NCI-H1092 treated with DMSO at 0.1 percent for 48 hours (cell line): ENCODE measurements at places on chromosomes 2 and 18.

DNA sequence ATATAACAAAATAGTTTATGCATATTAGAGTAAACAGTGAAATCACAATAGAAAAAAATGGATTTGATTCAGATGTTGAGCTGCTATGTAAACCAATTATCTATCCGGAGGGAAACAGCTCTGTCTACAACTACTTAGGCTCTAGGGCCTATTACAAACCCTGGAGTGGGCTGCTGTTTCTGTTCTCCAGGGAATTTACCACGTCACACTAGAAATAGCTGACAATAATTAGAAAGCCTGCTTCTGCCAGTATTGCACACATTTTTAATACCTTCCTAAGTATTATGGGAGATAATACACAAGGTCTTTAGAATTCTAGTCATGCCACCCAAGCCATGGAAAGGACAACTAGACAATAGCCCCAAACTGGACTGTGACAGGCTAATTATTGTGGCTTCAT lies 411.1 kb downstream of the FIGN start:
- peak; percentile 79 for DNase-seq

DNA sequence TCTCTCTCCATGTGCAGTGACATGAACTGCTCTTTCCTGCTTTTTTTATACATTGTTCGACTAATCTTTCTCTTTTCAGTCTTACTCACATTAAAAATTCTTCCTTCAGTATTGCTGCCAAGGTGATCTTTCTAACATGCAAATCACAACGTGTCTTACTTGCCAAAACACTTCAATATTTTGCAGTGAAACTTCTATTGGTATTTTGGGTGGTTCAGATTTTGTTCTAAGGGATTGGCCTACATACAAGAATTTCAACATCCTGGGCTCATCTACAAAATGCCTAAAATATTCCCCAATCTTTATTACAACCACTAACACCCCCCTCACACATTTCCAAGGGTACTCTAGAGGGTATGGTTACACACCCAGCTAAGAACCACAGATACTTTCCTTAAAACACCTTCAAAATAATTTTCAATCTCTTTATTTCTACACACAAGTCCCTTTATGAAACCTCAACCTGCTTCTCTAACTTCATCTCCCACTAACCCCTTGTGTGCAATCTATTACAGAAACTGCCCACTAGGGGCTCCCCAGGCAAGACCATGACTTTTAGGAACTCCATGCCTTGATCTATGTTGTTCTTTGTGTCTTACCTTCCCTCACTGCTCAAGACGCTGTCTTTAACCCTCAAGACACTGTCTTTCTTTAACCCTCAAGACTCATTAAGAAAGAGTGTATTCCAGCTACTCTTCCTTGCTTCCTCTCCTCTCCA lies 50.9 kb downstream of the COL3A1 start:
- DNase-seq: no peak

DNA sequence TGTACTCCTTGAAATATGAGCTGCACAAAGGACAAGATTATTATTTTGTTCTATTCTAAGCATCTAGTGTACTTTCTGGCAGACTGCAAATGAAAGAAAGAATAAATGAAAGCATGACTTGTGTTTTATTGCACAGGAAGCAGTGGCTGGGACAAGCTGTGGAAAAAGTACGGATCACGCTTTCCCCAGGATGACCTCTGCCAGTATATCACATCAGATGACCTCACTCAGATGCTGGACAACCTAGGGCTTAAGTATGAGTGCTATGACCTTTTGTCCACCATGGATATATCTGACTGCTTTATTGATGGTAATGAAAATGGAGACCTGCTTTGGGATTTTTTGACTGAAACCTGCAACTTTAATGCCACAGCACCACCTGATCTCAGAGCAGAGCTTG lies 49.4 kb downstream of the HNMT start:
- DNase-seq: no peak

GRCh38 chr2:65781756-65782155 lies 349.4 kb upstream of the SPRED2 start:
- no peak for DNase-seq

GRCh38 chr2:196259507-196260481 lies 88.4 kb upstream of the STK17B start:
- DNase-seq: no peak

GRCh38 chr2:168155046-168155445 lies 92.3 kb downstream of the STK39 start:
- DNase-seq: no peak

DNA sequence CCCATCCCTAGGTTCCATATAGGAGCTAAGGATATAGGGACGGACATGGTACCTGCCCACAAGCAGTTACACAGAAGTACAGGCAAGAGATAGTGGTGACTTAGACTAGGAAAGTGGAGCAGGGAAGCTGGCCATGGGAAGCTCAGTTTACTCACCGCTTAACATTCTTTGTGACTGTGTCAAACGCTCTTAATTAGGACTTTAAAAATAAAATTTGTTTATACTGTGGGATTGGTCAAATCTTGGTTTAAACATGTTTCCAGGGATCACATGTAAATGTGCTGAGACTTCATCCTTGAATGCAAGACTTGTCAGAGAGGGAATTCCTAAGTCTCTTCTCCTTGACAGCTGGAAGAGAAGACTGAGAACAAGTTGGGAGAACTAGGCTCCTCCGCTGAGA lies 107.3 kb downstream of the MTCL1 start:
- no peak for DNase-seq

- DNase-seq: no peak
Measured at GRCh38 chr2:231634951-231635875, 42.5 kb downstream of the TEX44 start.

DNA sequence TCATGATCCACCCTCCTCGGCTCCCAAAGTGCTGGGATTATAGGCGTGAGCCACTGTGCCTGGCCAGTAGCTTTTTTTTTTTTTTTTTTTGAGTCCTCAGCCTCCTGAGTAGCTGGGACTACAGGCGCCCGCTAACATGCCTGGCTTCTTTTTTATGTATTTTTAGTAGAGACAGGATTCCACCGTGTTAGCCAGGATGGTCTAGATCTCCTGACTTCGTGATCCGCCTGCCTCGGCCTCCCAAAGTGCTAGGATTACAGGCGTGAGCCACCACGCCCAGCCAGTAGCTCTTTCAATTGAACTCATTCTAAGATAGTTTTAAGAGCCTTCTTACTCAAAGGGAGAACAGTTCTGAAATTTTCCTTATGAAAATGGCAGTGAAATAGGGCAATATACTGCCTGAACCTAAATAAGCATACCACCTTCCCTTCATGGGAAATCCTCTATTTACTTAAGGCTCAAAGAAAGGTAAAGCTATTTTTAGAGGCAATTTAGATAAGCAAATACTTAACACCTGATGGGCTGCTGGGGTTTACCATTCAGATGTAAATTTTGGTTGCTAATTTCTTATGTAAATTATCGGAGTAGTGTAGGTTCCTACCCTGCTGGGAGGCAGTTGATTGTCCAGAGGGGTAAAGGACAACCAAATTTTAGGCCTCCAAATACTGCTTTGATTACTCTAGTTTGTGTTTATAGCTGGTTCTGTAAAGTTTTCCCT lies 144.7 kb downstream of the GREB1L start:
- no peak for DNase-seq

DNA sequence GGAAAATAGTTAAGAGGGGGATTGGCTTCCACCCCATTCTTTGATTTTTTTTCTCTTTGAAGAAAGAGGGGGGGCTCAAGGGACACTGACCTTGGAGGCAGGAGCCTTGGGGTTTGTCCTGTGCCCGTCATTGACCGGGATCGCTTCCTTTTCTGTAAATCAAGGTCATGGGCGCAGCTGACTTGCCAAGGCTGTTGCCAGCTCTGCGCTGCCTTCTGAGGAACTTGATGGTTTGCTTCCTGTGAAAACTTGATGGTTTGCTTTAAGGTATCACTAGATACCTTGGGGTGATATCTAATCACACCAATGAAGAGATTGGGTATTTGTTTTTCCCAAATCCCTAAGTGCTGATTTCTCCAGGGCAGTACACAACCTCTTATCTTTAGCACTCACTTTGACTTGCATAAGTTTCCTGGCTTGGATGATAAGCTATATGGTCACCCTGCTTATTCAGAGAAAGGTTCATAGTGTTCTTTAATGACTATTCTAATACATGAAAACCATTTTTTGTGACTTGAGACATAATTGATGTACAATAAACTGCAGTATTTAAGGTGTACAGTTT lies 56.0 kb downstream of the DGKD start:
- no peak for DNase-seq

DNA sequence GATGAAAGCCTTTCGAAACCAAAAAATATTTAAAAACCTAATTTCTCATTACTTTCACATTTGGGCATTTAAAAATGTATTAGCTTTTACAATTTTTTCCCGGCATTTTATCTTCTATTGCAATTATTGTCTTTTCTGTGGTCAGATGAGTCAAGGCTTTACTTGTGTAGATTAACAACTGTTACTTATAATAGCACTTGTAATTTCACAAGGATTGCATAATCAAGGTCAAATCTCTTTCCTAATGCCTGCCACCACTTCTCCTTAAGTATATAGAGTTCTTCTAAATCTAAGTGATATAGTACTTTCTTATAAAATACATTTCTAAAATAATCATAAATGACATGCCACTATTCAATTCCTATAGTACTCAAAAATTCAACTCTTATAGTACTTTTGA lies 67.2 kb downstream of the SLC8A1 start:
- DNase-seq: no peak

GRCh38 chr2:38959938-38960608 lies 70.4 kb downstream of the ARHGEF33 start:
- DNase-seq: peak; percentile 16

DNA sequence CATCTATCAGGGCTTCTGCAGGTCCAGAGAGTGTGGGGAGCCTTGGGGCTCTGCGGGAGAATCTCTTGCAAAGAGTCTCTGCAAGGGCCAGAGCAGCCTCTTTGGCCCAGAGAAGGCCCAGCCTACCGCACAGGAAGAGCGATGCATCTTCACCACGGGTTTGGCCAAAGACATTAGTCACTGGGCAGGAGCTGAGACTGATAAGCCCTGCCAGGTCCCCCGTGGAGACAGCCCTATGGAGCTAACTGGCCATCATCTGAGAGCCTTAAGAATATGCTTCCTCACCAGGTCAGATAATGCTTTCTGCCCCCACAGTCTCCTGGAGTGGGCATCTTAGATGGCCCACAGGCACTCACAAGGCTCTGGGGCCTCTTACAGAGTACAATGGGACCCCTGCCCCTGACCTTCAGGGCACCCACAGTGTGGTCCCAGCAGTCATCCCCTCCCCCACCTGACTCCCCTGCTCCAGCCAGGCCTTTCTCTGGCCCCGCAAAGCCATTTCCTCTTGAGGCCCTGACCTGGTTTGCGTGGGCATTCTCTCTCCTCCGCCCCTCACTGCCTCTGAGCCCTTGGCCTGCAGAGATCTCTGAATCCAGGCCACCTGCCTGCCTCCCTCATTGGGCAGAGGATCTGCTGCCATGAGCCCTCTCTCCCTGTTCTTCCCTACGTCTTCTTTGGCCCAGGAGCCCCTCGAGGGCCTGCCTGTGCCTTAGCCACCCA lies 31.9 kb upstream of the MAPRE3 start:
- DNase-seq: no peak
